Inflammatory macrophage (primary cell): ENCODE measurements at places on chromosomes 4 and X.
A peak's percentile ranks its signal among the peaks of the same experiment; 100 is the strongest.

GRCh38 chr4:123234955-123235354, 161.6 kb upstream of the SPRY1 start:
- no peak for DNase-seq

DNA sequence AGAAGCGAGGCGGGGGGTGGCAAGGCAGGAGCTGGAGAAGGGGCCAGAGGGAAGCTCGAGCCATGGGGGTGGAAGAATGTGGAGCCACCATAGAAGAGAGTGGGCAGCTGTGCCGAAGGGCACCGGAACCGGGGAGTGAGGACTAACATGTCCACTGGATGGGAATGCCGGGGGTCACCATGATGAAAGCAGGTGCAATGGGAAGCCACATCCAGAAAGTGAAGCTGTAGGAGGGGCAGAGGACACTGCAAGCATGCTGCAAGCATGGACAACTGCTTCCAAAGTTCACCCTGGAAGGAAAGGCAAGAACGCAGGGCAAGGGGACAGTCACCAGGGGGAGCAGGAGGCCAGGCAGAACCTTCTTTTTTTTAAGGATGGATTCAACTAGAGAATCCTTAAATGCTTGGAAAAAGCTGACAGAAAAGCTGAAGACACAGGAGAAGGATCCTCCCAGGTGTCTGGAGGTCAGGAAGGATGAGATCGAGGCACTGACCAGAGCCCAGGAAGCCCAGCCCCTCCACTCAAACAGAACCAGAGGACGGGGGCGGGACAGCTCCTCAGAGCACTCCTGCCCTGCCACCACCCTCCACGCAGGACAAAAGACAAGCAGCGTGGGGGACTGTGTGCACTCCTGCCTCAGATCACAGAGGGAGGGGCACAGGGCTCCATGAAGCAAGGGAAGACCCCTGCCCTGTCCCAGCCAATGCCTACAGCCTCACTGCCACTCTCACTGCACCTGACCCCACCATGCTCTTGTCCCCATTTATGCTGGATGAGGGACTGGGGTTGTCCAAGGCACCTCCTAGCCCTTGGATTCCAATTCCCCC, 169.2 kb downstream of the AFAP1 start:
- DNase-seq = peak; percentile 50

GRCh38 chr4:150033901-150034300, 44.3 kb upstream of the DCLK2 start:
- DNase-seq = no peak

- DNase-seq = no peak
Observed at GRCh38 chr4:6703786-6704185, 5.9 kb downstream of the MRFAP1L1 start.

DNA sequence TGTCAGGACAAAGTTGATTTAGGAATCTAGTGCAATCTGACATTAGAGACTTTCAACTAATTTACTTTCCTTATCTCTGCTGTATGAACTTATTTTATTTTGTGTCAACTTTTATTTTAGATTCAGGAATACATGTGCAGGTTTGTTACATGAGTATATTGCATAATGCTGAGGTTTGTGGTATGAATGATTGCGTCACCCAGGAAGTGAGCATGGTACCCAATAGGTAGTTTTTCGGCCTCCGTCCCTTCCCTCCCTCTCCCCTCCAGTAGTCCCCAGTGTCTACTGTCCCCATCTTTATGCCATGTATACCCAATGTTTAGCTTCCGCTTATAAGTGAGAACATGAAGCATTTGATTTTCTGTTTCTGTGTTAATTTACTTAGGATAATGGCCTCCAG, 68.7 kb upstream of the TEX13D start:
- DNase-seq = no peak

DNA sequence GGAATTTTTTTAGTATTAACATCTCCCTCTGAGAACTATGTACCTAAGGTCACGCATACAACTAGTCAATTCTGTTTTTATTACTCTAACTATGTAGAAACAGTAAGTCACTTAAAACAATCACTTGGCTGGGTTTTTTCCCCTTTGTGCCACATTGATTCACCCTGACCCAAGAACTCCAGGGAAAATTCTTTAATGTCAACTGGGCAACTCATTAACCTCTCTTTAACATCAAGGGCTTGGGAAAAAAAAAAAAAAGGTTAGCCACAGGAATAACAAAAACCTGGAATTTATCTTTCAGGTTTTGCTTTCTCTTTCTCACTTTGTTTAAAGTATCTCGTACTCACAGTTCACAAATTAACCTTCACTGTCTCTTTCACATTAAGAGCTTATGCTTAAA, 8.1 kb downstream of the RPL9 start:
- no peak for DNase-seq

DNA sequence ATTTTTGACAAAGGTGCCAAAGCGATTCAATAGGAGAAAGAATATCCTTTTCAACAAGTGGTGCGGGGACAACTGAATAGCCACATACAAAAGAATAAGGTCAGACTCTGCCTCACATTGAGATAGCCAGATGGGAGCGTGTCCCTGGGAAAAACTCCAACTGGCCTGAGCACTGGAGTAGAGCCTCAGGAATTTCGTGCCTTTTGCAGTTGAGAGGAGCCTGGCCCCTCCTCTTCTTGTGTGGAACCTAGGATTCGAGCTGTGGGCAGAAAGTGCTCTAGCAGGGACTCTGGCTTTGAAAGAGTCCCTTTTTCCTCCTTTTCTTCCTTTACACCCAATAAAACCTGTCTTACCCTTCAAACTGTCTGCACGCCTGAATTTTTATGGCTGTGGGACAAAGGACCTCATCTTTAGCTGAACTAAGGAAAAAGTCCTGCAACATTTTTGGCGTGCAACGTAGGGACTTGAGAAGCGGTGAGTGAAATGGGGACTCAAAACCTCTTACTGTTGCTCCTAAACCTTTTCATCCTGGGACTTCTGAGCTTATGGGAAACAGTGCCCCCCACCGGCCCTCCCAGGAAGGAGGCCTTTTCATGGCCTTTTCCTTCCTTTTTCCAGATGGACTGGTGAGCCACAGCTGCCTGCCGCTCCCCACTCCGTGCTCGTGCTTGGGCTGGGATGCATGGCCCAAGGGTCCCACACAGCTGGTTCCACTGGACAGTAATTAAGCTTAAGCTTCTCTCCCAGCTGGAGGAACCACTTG, 68.6 kb downstream of the BMP15 start:
- no peak for DNase-seq

DNA sequence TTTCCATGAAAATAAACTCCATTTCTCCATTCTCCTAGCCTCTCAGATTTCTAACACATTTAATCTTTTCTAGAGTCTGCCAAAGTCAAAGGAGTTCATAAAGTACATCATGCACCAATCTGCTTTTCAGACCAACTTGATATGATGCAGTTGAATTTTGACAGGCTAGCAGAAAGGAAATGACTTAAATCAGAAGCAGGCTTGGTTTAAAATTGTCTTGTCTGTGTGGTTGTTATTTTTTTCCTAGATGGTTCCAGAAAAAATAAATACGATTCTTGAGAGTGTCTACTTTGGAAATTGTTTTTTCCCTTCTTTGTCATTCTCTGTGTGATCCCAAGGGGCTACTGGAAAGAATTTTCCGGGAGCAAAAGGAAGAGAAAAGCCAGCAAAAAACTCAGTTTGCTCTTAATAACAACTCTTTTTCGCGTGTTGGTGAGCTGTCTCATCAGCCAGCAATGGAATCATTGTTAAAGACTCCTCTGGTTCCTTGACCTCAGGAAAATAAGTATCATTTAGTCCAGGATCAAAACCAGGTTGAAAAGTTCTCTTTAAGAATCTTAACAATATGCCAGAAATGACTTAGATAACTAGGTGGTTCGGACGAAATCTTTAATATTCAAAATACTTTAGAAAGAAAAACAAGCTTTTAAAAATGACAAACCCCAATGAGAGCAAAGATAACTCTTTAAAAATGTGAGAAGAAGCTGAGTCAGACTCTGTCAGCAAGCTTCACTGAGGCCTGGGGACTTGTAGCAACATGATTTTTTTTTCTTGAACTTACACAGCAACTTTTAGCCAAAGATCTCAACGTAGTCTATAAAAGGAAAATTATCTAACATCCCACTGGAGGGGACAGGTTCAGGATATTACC, 49.7 kb upstream of the GAB1 start:
- no peak for DNase-seq

DNA sequence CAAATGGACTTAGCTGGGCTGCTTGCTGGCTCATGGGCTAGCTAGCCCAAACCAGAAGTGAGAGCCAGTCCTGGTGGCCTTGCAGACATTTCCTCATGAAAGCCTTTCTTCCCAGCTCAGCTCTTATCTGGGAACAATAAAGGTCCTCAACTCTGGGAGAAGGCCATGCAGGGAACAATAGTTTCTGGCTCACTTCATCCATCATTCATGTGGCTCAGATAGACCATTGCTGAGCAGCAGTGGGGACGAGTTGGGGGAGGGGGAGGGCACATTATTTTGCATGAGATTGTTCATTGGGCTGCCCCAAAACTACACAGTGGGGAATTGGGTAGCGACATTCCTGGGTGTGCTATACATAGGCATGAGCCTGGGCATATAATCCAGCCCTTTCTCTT, 47.6 kb downstream of the NHSL2 start:
- DNase-seq = no peak

DNA sequence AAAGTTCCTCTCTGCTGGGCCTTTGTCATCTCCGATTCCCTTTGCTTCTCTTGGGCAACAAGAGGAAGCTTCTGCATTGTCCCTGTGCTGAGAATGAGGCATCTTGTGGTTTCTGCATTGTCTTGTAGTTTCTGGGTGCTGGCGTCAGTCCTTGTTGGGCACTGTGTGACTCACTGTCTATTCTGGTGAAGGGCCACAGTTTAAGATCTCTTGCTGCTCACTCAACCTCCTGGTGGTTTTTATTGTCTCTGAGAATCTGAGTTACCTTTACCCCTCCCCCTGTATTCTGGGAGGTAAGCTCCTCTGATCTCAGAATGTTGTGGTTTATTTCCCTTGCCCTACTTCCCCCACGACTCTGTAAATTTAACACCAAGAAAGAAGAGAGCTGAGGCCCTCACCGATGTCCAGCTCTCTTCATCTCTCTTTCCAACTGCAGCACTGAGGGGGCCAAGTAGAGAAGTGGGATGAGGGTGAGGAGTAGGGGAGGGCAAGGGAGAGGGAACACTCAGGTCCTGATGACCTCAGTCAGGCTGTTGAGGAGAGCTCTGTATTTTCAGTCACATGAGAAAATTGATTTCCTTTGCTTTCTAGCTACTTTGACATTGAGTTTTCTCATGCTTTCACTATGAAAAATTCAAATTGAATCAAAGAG, 441.6 kb upstream of the PITX2 start:
- no peak for DNase-seq

- no peak for DNase-seq
Observed at GRCh38 chr4:154491341-154492271, at the start of gene DCHS2. Gene DCHS2 (minus strand): TSS chr4:154491799. CDS start chr4:154491355, 444 bp downstream.

GRCh38 chr4:74181219-74181618, 23.3 kb downstream of the MTHFD2L start:
- DNase-seq = no peak

GRCh38 chr4:87219632-87220093, 755 bp downstream of the KLHL8 start:
- peak; percentile 58 for DNase-seq

GRCh38 chr4:139170932-139171331, 6.1 kb downstream of the ELF2 start:
- no peak for DNase-seq

DNA sequence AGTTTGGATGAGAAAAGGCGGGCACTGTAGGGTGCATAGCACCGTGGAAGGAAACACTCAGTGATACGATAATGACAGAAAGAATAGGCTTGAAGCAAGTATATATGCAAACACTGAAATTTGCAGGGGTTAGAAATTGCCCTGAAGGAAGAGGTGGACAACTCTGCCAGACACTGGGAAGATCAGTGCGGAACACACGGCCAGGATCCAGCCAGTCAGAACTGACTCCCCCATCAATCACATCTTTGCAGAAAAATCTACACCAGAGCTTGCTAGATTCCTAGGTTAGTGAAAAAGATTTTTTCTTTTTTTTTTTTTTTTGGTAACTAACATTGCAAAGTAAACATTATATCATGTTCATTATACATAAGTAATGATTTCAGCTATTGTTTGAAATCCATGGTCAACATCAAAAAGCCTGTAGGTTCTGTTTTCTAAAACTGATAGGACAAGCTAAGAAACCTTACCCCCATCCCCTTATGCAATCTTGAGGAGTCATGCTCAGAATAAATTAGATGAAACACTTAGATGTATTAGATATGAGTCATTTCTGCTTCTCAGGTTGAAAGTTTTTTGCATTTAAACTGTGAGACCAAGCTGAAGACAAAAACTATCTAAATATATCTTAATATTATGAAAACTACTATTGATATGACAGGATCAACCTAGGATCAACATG, 38.9 kb downstream of the TRIML1 start:
- no peak for DNase-seq

DNA sequence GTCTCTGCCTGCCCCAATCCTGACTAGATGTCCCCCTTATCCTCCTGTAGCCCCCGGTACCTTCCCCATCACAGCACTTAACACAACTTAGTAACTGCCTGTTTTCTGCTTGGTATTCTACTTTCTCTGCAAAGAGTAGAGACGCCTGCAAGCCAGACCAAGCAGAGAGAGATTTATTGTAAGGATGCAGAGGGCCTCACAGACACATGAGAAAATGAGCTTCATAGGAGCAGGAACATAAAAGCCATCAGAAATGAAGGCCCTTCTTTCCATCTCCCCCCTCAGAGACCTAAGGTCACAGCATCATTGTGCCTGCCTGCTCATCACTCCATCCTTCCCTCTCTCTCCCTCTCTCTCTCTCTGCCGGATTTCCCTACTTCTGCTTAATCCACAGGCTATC, 305.7 kb upstream of the NOCT start:
- DNase-seq = no peak

DNA sequence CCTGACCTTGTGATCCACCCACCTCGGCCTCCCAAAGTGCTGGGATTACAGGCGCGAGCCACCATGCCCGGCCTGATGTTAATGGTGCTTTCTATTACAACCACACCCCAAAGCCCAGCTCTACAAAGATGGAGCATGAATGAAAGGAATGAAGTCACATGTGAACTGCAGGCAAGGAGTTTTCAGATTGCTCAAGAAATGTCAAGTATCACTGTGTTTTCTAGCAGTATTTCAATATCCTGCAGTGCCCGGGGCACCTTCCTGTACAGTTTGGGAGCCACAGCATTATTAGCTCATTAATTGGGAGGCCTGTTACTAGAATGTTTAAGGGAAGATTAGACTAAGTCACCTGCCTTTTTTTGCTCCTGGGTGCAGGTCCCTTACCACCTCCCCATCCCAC, 40.1 kb downstream of the PRIMPOL start:
- no peak for DNase-seq

DNA sequence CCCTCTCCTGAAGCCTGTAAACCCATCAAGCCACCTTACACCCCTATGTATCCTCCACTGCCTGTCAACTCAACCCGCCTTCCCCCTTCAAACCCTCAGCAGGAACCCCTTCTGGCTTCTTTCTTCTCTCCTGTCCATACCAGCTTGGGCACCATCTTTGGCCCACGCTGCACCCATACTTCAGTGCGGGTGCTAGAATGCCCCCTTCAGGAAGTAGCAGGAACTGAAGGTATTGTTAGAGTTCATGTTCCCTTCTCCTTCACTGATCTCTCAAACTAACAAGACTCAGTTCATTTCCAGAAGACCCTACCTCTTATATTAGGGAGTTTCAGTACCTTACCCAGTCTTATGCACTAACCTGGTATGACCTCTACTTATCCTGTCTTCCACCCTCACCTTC, 1.5 kb upstream of the UGT2B17 start:
- DNase-seq = no peak
